Stimulated activated CD4-positive, alpha-beta T cell treated with anti-CD3 and anti-CD28 coated beads, Interleukin-4, amount 100 ng/mL, for 48 hours (primary cell): ENCODE measurements at places on chromosomes 2 and 18.

DNA sequence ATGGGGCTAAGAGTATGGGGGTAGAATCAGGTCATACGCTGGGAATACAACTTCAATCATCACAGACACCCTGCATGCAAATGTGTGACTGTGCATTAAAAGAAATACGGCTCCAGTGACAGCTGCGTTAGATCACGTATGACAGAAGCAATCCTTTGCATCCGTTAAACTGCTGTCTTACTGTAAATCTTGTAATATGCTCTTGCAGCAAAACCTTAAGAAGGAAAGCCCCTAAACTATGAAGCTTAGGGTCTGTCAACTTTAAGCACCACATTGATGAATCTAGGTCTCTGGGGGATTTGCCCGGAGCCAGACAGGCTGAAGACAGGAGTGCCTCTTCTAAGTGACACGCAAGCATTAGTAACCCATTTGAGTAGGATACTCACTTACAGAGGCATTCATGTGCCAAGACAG is 84.7 kb upstream of the EML6 start:
- DNase-seq: no peak

- DNase-seq: no peak
Observed at GRCh38 chr18:51361130-51361860, 163.8 kb upstream of the MEX3C start.

GRCh38 chr2:53127061-53127650 is 640.4 kb upstream of the CHAC2 start:
- no peak for DNase-seq

- DNase-seq: peak; percentile 12
Observed at GRCh38 chr2:215680605-215681598, 245.0 kb upstream of the FN1 start.

- DNase-seq: no peak
Observed at GRCh38 chr2:105845976-105846375, 101.3 kb downstream of the NCK2 start.

DNA sequence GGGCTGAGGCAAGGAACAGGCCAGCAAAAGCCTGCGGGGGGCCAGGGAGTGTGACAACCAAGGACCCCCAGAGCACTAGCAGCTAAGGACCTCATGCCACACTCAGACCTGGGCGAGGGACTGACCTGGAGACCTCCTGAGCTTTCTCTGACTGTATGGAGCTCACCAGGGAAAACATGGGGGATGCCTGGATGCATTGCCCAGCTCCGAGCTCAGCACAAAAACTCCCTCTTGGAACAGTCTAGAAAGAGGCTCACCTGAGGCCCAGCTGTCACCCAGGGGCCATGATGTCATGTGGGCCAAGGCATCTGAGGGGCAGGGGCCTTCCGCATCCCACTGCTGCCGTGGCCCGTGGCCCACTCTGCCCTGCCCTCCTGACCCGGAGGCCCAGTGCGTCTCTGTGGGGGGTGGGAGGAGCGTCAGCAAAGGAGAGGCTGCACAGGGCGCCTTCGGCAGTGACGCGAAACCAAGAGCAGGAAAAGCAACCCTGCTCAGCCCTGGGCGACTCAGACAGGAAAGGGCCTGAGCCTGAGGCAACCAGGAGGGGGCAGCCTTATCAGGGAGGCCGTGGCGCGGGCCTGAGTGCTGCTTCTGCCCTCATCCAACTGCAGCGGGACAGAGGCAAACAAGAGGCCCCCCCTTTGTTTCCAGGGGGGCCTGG is 57.3 kb upstream of the ALPP start:
- peak; percentile 60 for DNase-seq

DNA sequence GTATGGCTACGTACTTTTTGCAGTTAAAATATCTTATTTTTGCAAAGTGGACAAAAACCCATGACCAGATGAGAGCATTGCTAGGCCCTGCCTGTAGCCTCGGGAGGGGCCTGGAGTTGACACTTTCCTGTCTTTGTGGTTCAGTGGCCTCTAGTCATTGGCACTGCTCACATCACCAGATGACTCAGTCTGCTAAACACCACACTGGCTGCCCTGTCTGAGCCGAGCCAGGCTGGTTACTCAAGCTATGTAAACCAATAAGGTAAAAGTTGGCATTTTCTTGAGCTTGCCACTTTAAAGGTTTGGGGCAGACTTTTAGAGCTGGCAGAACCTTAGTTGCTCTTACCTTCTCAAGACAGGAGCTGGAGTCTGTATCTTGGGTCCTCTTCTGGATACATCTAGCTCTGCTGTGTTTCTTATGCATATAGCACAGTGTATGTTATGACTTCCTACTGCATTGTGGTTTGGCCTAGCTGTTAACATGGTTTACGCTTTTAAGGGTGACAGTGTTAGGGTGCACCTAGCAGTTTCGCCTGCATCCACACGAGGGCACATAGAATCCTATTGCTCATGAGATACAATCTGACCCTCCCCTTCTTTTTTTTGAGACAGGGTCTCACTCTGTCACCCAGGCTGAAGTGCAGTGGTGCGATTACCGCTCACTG is 76.4 kb downstream of the AP1S3 start:
- DNase-seq: peak; percentile 8

GRCh38 chr2:172050479-172051125 is 34.7 kb upstream of the DLX1 start:
- DNase-seq: no peak

DNA sequence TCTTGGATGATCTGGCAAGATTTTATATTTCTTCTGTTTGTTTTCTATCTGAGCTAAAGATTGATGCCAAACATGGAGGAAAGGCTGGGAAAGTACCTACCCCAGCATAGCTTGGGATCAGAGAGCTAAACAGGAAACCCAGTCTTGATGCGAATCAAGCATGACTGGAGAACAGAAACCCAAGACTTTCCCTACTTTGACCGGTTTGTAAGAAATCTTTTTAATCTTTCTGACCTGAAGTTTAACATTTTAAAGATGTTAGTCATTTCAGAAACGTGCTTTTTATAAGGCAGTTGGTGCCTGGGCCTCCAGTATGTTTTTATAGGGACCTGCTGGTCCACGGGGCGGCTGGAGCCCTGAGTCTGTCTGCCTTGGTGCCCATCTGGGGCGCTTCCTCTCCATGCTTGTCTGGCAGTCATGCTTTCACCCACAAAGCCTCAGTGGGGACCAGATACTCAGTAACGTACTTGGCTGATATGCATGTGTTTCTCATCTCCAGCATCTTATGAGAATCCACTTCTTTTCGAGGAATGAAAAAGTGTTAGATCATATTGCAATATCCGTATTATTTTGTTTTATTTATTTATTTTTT is 266.5 kb downstream of the PTGR3 start:
- peak; percentile 12 for DNase-seq

- no peak for DNase-seq
Observed at GRCh38 chr2:54722641-54723040, 821 bp upstream of the EML6 start.

GRCh38 chr2:191479680-191480023 is 198.3 kb upstream of the NABP1 start:
- DNase-seq: no peak

DNA sequence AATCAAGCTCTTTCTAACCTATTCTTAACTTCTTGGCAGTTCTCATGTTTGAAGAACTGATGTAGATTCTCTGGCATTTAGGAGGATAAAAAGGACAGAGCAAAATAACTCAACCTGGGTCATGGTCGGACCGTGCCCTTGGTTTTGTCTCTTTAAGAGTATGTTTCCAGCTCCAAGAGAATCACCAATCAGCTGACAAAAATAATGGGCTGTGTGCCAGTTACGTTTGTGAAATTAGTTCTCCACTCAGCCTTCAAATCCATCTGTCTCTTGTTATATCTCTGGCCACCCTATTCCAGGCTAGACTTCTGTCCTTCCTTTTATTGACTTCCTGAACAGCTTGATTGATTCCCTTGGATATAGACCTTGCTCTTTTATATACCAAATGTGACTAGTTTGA is 225.7 kb downstream of the EPHA4 start:
- no peak for DNase-seq

DNA sequence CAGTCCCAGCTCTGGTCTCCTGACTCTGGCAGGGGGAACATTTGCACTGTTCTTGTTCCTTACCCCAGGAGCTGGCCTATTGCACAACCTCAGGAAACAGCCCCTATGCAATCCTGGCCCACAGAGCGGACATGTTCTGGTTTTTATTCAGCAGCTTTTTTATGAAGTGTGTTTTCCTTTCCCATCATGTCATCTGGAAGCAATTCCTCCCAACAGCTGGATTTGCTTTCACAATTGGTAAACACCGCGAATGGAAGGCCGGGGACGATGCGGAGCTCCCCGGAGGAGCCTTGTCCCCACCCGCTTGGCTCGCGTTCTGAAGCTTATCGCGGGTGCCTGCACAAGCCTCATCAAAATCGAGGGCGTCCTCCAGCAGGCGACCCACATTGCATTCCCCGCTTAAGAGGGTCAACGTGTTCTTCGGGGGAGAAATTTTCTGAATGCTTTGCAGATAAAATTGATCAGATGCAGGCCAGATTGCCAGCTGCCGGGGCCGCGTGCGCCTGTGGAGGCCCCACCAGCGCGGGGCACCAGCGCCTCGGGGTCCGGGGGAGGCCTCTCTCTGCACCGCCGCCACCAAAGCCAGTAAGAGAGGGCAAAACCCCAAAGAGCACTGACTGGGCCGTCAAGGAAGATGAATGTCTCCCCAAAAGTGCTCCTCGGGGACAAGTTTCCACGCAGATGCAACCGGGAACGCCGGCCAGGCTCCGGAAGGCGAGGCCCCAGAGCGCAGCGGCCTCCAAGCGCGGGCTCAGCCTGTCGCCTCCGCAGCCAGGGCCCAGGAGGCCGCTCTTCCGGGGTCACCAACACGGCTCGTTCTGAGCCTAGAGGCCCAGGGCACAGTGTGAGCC is 60.3 kb upstream of the SP3 start:
- no peak for DNase-seq

DNA sequence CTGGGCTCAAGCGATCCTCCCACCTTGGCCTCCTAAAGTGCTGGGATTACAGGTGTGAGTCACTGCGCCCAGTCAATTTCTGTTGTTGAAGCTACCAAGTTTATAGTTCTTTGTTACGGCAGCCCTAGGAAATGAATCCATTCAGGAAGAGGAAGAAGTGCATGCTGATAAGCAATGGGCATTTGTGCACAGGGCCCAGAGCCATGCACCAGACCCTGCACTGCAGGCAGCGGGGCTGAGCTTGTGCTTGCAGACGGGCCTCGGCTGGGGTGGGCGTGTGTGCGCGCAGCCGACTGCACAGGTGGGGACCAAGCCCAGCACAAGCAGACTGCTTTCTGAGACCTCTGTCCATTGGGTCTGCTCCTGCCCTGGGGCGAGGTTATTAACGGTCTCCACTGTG is 144.6 kb downstream of the CABLES1 start:
- DNase-seq: no peak

GRCh38 chr2:71611247-71611646 is 157.9 kb downstream of the DYSF start:
- no peak for DNase-seq

- DNase-seq: no peak
Observed at GRCh38 chr18:32328974-32329373, 139.1 kb downstream of the MEP1B start.

DNA sequence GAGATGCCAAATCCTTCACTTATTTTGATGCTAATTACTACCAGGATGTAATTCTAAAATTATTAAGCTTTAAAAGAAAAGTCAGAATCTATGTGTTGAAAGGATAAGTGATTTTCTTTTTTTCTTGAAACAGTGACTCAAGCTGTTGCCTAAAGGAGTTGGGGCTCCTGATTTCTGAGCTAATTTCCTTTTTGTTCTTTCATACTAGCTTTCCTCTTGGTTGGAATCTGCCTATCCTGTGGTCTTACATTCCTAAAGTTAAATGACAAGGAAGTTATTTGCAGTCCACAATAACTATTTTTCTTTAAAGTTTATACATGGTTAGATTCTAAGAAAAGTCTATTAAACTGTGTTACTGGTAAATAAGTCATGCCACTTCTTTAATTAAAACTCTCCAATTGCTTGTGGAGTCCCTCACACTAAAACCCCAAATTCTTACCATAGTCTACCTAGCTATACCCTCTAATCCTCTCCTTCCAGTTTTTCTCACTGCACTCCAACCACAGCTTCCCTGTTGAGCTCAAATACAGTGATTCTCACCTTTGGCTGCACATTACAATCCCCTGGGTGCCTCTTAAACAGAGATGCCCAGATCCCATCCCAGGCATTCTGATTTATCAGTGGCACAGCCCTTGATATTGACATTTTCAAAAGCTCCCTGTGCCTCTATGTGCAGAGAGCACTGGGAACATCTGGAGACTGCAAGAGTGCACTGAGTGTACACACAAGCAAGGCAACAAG is 63.3 kb upstream of the EFEMP1 start:
- no peak for DNase-seq

DNA sequence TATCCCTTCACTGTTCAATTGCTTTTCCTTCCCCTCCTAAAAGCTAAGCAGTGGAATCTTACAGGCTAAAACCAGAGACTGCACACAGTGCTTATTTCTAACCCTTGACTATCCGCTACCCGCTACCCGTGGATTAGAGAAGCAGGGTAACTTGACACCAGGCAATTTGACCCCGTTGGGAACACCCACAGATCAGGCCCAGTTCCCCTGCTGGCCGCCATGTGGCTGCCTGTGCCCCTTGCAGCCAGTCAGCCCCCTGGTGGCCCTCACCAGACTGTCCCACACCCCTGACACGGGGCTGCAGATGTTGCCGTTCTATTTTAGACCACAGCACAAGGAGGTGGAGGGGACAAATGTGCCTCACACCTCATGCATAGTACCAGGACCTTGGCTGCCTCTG is 74.8 kb downstream of the TXNL1 start:
- no peak for DNase-seq

DNA sequence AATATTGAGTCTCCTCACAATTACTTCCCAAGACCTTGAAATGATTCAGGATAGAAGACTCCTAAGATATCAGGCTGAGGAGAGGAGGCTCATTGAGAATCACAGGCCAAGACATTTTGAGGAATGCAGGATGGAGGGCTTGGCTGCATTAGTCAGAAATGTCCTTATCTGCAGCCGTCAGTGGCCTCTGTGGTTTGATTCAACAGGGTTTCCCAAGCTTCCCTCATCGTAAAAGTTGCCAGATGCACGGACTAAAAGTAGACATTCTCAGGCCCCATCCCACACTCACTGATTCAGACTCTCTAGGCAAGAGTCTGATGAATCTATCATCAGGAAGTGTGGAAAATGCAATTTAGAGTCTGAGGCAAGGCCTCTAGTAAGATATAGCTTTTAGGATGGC is 34.0 kb upstream of the TMEM178A start:
- no peak for DNase-seq

DNA sequence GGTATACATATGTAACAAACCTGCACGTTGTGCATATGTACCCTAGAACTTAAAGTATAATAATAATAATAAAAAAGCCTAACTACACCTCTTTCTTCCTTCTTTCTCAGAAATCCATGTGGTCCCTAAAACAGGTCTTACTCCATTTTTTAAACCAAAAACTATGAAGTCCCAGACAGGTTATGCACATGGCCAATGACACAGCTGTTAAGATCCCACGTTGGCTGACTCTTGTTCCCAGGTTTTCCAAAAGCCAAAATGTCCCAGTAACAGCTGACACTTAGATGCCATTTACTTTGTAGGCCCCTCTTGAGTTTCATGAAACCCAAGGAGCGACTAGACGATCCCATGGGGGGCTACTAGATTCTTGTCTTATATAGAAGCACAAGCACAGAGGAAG is 97.0 kb downstream of the KCNF1 start:
- DNase-seq: no peak
